Psoas muscle (tissue), 8 donors: ENCODE measurements at places on chromosomes 12 and 14. TPM values are rescaled to one million over a fixed set of nuclear protein-coding genes. Genes with fewer than 3 reads are reported as not detected.
A peak's percentile ranks its signal among the peaks of the same experiment; 100 is the strongest.

- no peak for DNase-seq
Measured at GRCh38 chr12:75488553-75488952, 8.0 kb downstream of the GLIPR1 start.

GRCh38 chr12:125023065-125023464 lies 29.6 kb downstream of the BRI3BP start:
- no peak for DNase-seq

- DNase-seq, result no peak
Measured at GRCh38 chr14:30287579-30288445, 271.1 kb upstream of the G2E3 start.

DNA sequence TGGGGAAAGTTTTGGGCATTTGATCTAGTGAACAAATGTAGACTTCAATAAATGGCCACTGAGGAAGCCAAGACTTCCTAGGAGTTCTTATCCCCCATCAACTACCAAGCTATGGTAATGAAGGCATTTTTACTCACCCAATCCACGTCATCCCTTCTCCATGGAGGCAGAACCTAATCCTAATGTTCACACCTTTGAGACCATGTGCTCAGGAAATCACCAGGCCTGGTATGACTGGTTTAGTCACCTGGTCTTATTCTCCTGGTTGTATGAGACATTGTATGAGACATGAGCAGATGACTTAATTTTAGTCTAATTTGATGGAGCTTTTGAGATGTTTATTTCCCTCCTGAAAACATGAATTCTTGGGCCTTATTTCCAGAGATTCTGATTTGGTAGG lies 88.6 kb downstream of the PAX9 start:
- no peak for DNase-seq

GRCh38 chr14:79279645-79280597 lies 931.4 kb downstream of the DIO2 start:
- no peak for DNase-seq

DNA sequence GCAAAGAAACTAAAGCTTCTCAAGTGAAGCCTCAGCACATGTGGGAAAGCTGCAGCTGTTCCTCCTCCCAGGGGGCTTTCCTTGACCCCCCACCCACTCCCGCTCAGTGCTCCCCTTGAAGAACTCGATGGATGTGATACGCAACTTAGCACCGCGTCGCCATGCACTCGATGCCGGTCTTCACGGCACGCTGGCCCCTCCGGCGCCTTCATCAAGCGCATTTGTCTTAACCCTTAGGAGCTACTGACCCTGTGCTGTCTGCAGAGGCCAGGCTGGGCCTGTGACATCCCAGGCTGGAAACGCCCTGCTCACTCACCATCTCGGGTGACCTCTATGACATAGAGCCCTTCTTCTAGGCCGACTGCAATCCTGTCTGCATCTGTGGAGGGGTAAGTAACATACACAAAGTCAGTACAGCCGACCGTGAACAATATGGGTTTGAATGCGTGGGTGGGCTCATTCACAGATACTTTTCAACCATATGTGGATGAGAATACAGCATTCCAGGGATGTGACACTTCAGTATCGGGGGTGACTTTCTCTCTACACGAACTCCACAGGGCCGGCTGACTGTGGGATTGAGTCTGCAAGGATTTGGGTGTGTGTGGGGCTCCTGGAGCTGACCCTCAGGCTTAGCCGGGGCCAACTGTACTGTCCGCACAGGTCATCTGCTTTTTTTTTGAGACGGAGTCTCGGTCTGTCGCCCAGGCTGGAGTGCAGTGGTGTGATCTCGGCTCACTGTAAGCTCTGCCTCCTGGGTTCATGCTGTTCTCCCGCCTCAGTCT lies 23.1 kb downstream of the AMN start:
- DNase-seq, result no peak

GRCh38 chr12:45355730-45356129 lies 139.8 kb downstream of the ANO6 start:
- no peak for DNase-seq

GRCh38 chr12:105264771-105265170 lies 28.8 kb upstream of the APPL2 start:
- DNase-seq, result no peak

DNA sequence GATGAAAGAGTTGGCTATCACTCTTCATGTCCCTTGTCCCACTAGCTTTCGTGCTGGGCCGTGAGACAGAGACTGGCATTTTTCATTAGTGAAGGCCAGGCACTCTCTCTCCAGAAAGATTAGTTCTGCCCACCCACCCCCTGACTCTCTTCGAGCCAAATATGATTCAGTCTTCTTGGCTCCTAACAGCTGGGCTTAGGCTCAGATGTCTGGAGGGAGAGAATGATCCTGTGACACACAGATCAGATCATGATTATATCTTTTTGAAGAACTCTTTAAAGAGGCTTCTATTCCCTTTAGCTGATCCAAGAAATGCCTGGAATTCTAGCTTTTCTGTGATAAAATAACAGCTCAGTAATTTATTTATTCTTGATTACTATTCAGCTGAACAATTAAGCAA lies 5.2 kb upstream of the GNG2 start:
- DNase-seq, result no peak

GRCh38 chr12:64255249-64255648 lies 33.2 kb upstream of the KICS2 start:
- no peak for DNase-seq

- no peak for DNase-seq
Measured at GRCh38 chr14:102592763-102593060, 263 bp downstream of the RCOR1 start.

- no peak for DNase-seq
Measured at GRCh38 chr12:97994746-97995484, 520.5 kb upstream of the TMPO start.

- DNase-seq, result no peak
Measured at GRCh38 chr14:96002498-96002884, 36.7 kb upstream of the C14orf132 start.

GRCh38 chr14:55382483-55382882 lies 29.1 kb downstream of the ATG14 start:
- DNase-seq, result no peak

DNA sequence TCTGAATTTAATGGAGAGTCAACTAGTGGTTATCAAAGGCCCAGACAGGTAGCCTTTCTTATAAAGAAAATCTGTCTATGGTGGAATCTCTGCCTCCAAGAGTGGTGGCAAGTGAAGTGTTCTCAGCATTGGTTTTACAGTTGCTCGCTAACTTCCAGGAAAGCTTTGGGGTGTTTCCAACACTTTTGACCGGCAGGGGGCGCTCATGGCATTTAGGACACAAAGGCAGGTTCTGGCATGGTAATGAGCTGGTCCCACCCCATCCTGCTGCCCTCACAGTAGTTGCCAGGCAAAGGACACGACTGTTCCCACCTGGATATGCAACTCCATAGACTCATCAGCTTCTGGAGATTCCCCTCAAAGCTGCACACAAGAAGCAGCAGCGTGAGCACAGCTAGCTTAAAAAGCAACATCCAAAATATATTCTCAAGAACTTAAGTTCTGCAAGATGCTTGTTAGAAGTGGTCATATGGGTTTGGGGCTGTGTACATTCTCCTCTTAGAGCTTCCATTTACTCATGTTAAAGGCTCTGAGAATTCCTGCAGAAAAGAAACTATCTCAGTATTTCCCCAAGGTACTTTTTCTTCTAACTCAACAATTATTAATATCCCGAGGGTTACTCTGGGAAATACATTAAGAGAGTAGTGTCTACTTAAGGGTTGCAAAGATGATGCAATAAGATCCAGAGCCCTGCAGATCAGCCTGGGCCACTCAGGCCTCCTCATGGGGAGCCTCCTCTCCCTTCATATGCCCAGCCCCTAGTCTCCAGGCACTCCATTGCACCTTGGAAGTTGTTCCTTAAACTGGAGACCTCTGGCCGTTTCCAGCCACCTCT lies 14.8 kb downstream of the PROX2 start:
- DNase-seq, result peak; percentile 90

GRCh38 chr12:124630791-124631313 lies 63.4 kb upstream of the NCOR2 start:
- DNase-seq, result no peak

GRCh38 chr14:36271939-36272907 lies 48.2 kb downstream of the MBIP start:
- no peak for DNase-seq

DNA sequence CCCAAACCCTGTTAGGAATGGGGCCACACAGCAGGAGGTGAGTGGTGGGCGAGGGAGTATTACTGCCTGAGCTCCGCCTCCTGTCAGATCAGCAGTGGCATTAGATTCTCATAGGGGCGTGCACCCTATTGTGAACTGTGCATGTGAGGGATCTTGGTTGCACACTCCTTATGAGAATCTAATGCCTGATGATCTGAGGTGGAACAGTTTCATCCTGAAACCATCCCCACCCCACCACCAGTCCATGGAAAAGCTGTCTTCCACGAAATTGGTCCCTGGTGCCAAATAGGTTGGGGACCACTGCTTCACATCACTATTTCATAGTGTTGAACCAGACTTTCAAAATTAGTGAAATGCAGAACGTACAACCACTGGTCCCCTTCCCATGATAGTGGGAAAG lies 57.9 kb upstream of the BICD1 start:
- DNase-seq, result no peak

GRCh38 chr12:95212586-95212985 lies 4.7 kb downstream of the FGD6 start:
- DNase-seq, result no peak

DNA sequence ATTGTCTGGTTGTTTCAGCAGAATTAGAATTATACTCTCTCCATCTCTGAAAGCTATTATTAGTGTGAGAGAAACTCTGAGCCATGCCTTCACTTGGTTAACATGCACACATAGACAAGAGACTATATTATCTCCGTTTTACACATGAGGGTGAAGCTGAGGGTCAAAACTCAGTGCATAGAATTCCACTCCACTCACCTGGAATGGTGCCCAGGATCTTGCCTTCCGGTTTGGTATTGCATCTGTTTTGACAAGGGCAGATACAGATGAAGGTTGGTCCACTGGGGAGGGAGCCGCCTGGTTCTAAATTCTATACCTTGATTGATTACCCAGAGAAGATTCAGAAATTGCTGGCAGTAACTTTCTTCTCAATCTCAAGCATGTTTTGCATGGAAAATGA lies 149.5 kb upstream of the PELI2 start:
- DNase-seq, result no peak

GRCh38 chr12:32139064-32139421 lies 32.4 kb downstream of the BICD1 start:
- DNase-seq, result no peak

- no peak for DNase-seq
Measured at GRCh38 chr12:104276273-104277131, 27.0 kb upstream of the EID3 start.

DNA sequence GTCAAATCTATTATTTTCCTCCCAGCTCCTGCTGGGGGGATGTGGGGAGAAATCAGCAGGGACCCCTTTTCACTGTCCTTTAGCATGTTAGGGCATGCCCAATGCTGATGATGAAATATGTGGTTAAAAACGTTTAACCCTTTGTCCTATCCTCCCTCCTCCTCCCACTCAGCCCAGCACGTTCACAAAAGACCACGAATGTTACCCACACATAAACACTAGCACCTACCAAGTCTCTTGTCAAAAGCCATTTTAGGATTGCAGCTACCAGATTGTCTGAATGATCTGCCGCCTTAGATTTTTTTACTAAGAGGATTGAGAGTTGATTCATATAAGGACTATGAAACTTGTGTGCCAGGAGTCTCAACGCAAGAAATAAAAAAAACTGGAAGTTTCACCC lies 70.4 kb downstream of the TBK1 start:
- DNase-seq, result no peak

DNA sequence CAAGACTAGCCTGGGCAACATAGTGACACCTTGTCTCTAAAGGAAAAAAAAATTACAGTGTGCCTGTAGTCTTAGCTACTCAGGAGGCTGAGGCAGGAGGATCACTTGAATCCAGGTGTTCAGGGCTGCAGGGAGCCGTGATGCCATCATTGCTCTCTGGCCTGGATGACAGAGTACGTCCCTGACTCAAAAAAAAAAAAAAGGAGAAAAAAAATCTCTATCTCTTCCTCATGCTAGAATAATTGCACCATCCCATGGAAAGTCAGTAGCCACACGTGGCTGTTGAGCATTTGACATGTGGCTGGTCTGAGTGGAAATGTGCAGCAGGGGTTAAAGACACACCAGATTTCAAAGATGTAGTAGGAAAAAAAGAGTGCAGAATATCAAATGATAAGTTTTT lies 3.8 kb downstream of the RILPL1 start:
- no peak for DNase-seq

DNA sequence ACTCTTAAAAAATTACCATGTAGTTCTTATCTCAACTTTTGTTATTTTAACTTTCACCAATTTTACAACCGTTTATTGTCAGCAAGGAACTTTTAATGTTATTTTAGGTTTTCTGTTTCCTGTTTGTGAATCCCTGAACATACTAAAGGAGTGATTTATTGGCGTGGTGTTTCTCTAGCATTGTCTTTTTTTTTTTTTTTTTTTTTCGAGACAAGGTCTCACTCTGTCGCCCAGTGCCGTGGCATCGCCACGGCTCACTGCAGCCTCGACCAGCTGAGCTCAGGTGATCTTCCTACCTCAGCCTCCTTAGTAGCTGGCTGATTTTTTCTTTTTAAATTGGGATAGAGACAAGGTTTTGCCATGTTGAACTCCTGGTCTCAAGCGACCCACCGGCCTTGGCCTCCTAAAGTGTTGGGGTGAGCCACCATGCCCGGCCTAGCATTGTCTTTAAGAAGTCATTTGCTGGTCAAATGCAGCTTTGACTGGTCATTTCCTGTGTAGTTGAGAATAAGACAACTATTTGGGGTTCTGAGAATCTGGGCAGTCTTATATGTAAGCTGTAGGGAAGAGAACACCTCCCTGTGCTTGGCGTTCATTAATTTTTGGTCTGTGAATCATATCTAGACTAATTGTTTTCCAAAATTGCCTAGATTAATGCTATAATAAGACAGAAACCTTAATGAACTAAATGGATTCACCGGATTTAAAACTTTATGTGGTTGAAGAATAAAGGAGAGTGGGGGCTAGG lies 2.1 kb downstream of the WASHC4 start:
- DNase-seq, result no peak

SPIC gene
- not detected for polyA plus RNA-seq

FAR2 gene
- 0.75 TPM for polyA plus RNA-seq

PRB2 gene
- not detected for polyA plus RNA-seq

SCN8A gene
- 0.08 TPM for polyA plus RNA-seq

KRT78 gene
- polyA plus RNA-seq, result not detected

SIX6 gene
- polyA plus RNA-seq, result 0.13 TPM

GPR68 gene
- polyA plus RNA-seq, result 0.15 TPM

KCNH5 gene
- not detected for polyA plus RNA-seq

IL31 gene
- polyA plus RNA-seq, result not detected

DEGS2 gene
- polyA plus RNA-seq, result 0.38 TPM

CNIH1 gene
- polyA plus RNA-seq, result 172 TPM

OTOGL gene
- 0.07 TPM for polyA plus RNA-seq
